ENCODE measurements at places on chromosomes 13 and 19. TPM values are rescaled to one million over a fixed set of nuclear protein-coding genes. Genes with fewer than 3 reads are reported as not detected.

The LGALS7 gene
- total RNA-seq, result not detected

The IGFL2 gene
- not detected for total RNA-seq

The ATP4B gene
- total RNA-seq, result not detected

The IRGQ gene
- total RNA-seq, result 23.5 TPM

The KRTDAP gene
- not detected for total RNA-seq

The RFXAP gene
- total RNA-seq, result 2.1 TPM

The DIAPH3 gene
- 9.1 TPM for total RNA-seq

The SLC10A2 gene
- total RNA-seq, result not detected

The ELSPBP1 gene
- not detected for total RNA-seq

The LHB gene
- 0.19 TPM for total RNA-seq

The MVB12A gene
- 31.3 TPM for total RNA-seq

The FAAP24 gene
- 2.9 TPM for total RNA-seq

The VSTM1 gene
- total RNA-seq, result not detected

The CYP2A6 gene
- total RNA-seq, result not detected

The LMTK3 gene
- under 0.01 TPM for total RNA-seq

The RHPN2 gene
- total RNA-seq, result 2.2 TPM

The LNX2 gene
- 10.6 TPM for total RNA-seq

The ZNF253 gene
- total RNA-seq, result 0.36 TPM

The CDX2 gene
- total RNA-seq, result not detected

The CCDC194 gene
- total RNA-seq, result 0.09 TPM

The MEX3D gene
- 70.2 TPM for total RNA-seq

The GNG8 gene
- not detected for total RNA-seq

The MEIOSIN gene
- total RNA-seq, result not detected

The CD209 gene
- not detected for total RNA-seq

The RASAL3 gene
- 4.7 TPM for total RNA-seq
